ENCODE measurements at places on chromosomes 13 and 19.

DNA sequence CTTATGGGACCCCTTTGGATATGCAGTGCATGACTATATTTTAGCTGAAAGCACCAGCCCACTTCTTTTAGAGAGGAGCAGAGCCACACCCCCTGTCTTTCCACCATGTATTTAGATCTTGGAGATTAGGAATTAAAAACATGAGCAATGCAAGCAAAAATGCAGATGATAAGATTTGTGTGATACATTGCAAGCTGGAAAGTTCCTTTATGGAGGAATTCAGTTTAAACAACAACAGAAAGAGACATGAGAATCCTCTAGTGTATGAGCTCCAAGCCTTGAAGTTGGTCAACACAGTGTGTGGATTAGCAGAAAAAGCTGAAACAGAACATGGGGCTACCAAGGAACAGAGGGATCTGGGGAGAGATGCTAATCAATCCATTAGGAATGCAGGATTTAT, 529.8 kb upstream of the NBEA start:
- no peak for DNase-seq

- no peak for DNase-seq
These were observed 75.1 kb upstream of the FAM216B start for GRCh38 chr13:42706286-42706685.

DNA sequence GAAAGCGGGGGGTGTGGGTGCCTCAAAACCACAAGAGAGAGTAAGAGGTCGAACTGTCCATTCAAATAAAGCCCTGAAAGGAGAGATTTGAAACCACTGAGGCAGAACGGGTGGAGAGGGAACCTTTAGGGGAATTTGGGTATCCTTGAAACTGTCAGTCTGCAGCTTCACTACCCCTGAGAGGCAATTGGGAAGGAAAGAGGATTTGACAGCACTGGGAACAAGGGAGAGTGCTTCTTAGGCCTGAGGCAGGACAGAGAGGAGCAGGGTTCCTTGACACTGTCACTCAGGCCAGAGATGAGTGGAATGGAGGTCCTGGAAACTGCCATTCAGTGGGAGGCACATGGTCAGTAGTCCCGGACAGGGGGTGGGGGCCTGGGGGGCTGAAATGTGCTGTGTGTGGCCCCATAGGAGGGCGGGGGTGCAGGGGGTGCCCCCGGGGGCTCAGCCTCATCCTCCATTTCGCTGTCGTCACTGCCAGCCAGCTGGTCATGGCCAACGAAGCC, 5.0 kb downstream of the GFY start:
- no peak for DNase-seq

- DNase-seq, result no peak
These were observed 137.5 kb downstream of the TNFRSF19 start for GRCh38 chr13:23707674-23708073.

DNA sequence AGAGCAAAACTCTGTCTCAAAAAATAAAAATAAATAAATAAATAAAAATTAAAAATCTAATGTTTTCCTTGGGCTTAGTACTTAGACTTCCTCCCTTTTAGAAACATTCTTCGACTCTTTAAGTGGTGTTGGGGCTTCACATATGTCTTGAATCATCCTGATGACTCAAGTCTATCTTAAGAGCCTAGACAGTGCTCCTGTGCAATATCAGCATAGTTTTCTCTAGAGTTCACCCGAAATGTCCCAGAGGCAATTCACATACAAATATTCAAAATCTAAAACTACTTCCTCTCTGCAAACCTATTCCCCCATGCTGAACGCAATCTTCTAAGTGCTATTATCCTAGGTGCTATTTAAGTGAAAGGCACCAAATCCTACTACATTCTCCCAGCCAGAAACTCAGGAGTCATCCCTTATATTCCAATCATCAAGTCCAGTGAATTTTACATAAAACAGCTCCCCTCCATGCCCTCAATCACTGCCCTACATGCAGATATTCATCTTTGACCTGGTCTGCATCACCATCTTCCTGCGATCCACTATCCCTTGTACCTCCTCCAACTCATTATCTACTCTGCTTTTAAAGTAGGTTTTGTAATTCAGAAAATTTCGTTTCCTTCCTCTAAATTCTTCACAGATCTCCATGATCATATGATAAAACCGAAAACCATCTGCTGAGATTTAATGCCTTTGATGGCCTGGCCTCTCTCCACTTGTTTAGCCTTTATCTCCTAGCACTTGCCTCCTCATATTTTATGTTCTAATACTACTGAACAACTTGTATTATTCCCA, 102.7 kb downstream of the ELF1 start:
- DNase-seq, result no peak

All from stimulated activated CD4-positive, alpha-beta T cell treated with anti-CD3 and anti-CD28 coated beads, Interleukin-2, amount 100 ng/mL, for 48 hours (primary cell).